ENCODE measurements at places on chromosomes 6 and 20.

- no peak for DNase-seq
Observed at GRCh38 chr20:23242556-23243180, 107.9 kb upstream of the NXT1 start.

- no peak for DNase-seq
Observed at GRCh38 chr6:68473433-68474210, 161.5 kb upstream of the ADGRB3 start.

DNA sequence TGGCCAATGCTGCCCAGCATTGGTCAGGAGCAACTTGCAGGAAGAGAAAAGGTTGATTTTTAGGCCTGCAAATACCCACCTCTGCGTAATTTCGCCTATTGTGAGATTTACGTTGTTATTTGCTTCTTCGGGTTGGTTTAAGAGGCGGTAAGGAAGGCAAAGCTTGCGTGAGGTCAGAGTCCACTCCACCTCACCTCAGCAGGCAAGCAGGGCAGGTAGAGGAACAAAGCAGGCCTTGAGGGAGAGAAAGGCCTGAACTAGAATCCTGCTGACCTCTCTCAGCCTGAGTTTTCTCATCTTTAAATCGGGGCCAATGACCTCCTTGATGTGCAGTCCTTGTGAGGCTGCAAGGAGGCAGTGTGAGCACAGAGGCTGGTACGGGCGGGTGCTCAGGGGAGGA lies 239.1 kb downstream of the CDC5L start:
- no peak for DNase-seq

- DNase-seq: no peak
Observed at GRCh38 chr20:45913116-45913515, 1.2 kb upstream of the PLTP start.

DNA sequence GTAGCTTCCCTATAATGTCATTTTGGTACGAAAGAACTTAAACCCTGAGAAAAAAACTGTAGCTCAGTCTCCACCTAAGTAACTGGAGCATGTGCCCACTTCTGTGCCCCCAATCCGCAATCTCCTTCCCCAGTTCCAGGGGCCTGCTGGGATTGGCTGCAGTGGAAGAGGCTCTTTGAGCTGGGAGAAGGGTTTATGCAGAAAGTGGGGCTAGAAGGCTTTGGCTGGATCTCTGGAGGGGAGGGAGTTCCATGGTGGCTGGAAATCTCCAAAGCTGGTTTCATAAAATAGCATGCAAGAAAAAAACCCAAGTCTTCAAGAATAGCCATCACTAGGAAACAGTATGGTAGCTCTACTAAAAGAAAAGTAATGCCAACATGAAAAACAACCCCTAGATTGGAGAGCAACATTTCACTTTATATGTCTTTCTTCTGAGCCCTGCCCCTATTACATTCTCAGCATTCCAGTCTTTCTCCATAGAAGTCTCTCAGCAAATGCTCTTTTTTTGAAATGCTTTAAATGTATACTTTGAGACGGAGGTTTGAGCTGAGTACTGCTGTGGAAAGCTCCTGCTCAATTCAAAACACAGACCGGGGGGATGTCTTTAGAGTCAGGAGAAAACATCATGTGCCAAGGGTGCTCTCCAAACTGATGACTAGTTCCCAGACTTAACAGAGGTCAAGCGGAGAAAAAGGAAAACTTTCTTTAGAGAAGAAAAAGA lies 36.0 kb upstream of the FOXO3 start:
- DNase-seq: no peak

DNA sequence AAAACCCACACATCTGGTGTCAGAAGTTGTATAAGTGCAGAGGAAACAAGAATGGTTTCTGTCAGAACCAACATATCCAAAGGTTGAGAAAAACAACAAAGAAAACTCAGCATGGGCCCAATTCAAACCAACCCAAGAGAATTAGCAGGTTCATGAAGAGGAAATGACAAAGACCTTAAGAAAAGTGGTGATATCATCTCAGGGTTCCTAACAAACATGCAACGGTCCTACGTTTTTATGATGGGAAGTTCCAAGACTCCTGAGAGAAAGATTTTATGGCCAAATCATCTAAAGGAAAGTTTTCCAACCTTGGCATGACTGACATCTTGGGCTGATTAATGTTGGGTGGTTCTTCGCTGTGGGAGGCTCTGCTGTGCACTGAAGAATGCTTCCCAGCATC lies 23.0 kb downstream of the TFB1M start:
- no peak for DNase-seq

DNA sequence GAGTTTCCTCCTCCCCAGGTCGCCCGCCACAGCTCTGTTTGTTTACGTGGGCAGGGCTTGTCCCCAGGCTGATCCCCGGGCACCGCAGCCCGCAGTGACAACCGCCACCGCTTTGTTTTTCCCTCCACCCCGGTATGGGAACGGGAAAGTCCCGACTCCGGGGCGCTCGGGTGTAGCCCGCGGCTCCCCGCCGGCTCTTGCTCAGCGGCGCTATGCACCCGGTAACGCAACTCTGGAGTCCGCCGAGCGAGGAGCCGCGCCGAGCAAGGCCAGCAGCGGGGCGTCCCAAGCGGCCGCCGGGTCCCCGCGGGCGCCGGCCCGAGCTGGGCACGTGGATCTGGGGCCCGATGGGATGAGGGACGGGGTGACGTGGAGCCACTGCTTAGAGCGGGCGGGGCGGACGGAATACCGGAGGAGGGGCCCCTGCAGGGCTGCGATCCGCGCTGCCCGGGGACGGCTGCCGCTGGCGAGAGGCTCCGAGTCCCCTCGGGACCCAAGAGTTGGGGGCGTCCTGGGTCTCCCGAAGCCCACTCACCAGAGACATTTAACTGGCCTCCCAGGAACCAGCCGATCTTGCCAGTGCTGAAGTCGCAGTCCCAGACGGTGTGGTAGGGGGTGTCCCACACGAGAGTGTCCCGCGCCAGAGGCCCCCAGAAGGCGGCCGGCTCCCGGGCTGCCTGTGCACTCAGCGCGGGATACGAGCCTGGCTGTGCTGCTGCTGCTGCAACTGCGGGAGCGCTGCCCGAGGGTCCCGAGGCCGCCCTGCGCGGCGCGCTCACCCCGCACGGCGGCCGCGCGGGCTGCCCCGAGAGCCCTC lies 497 bp downstream of the ACSS1 start:
- peak; percentile 53 for DNase-seq

GRCh38 chr6:131281471-131282270 lies 146.4 kb downstream of the AKAP7 start:
- peak; percentile 30 for DNase-seq

DNA sequence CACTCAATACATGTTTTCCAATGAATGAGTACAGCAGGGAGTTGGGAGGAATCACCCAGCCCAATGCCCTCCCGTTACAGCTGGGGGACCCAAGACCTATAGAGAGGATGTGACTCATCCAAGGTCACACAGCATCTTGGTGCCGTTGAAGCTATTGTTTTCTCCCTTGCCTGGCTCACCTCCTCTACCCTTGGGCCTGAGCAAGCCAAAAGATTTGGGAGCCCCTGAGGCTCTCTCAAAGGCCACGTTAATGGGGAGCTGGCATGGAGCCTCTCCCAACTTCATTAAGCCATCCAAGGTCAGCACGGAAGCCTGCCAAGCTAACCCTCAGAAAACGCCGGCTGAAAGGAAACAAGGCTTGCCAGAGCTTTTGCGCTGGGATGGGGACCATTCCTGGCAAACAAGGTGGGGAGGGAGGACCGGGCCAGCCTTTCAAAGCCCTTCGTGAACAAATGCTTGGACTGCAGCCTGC lies 30.4 kb downstream of the KCNB1 start:
- DNase-seq: no peak

DNA sequence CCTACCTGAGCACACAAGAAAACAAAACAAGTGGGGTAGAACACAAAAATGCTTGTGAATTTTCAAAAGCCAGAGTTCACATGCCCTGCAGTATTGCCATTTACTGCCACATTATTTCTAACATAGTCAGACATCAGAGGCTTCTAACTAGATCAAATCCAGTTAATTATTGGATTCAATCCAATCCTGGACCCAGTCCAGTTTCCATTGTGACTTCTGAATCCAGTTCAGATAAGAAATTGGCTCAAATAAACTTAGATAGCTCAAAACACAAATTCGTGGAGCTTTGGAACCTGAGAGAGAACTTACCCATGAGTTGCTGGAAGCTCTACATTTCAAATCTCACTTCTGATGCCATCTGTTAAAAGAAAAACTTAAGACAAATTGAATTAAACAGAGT lies 85.2 kb upstream of the ANKEF1 start:
- DNase-seq: no peak

DNA sequence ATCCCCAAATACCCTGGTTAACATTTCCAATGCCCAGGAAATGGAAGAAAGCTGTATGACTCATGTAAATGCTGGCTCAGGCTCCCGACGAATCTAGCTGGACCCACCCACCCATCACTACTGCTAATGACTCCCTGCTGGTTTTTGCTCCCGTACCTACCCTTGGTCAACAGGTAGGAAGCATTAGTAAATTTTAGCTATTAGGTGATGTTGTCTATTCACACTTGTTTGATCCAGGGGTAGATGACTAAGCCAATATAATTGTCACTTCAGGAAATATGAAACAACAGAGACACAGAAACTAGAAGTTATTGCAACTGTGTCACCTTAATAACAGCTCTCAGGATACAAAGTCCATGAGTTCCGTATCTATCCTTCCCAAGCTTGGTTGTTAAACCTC lies 94.4 kb upstream of the BEND6 start:
- DNase-seq: no peak

- no peak for DNase-seq
Observed at GRCh38 chr6:82080767-82081166, 166.8 kb downstream of the IBTK start.

- no peak for DNase-seq
Observed at GRCh38 chr6:44702292-44702691, 314.8 kb downstream of the CDC5L start.

GRCh38 chr6:130760006-130760405 lies 67.2 kb upstream of the SMLR1 start:
- no peak for DNase-seq

DNA sequence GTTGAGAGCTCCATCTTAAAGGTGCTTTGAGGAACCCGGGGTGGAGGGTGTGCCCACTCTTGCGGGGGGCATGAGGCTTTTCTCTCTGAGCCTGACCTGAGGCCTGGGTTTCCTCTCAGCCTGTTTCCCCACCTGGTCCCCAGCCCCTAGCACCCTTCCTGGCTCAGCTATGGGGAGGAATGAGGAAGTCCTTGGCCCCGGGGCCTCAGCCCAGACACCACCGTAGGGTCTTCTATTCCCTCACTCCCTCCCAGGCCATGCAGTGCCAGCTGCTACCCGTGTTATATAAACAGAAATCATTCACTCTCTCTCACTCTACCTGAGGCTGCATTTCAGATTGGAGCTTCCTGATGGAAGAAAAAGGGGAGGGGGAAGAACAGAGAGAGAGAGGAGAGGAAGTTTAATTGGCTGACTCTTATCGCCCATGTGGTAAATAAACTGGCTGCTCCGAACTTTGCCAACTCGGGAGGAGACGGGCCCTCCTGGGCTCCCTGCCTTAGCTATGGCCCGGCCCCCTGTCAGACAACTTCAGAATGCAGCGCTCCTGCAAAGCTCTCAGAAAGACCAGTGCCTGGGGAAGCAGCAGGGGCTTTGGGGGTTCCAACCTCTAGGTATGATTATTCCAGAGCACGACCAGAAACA lies 2.8 kb downstream of the CDH22 start:
- DNase-seq: no peak

DNA sequence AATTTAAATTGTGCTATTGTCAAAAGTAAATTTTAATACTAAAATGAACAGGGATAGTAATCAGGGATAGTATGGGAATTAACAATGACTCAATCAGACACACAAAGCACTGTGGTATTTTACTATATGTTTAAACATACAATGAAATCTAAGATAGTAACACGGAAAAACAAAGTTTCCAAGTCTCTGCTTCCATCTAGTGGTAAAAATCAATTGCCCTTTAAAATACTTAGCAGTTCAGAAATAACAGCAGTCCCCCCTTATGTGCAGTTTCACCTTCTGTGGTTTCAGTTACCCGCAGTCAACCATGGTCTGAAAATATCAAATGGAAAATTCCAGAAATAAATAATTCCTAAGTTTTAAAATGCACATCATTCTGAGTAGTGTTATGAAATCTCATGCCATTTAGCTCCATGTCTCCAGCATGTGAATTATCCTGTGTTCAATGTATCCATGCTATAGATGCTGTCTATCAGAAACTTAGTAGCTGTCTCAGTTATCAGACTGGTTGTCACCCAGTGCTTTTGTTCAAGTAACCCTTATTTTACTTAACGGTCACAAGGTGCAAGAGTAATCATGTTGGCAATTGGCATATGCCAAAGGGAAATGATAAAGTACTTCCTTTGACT lies 58.5 kb downstream of the AHI1 start:
- DNase-seq: no peak
